Common myeloid progenitor, CD34-positive (primary cell): ENCODE measurements at places on chromosomes 11 and 22.

DNA sequence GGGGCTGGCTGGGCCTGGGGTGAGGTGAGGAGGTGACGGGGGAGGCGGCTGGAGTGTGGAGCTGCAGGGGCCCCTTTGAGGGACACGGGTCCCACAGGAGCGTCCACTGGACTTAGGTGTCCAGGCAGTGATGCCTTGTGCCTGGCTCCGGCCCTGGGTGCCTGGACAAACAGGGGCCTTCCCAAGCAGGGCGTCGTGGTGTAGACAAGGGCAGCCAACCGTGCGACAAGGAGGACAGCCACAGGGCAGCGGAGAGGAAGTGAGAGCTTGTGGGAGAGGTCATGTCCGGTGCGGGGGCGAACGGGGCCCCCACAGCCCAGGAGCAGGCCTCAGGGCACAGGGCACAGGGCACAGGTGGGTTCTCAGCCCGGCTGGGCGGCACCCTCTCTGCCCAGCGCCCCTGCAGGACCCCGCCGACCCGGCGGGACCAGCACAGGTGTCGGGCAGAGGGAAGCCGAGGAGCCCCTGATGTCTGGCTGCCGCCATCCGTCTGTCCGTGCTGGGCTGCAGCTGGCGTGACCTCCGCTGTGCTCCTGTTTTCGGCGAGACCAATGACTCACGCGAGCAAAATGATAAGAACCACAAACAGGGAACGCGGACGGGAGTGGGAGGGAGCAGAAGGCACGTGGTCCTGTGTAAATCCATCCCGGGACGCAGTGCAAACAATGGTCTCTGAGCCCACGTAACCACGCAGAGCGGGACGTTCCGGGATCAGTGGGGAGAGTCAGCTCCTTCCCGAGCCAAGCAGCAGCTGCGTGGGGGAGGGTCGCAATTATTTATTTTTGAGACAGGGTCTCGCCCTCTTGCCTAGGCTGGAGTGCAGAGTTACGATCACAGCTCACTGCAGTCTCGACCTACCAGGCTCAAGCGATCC lies 49.1 kb upstream of the A4GALT start:
- DNase-seq = no peak

DNA sequence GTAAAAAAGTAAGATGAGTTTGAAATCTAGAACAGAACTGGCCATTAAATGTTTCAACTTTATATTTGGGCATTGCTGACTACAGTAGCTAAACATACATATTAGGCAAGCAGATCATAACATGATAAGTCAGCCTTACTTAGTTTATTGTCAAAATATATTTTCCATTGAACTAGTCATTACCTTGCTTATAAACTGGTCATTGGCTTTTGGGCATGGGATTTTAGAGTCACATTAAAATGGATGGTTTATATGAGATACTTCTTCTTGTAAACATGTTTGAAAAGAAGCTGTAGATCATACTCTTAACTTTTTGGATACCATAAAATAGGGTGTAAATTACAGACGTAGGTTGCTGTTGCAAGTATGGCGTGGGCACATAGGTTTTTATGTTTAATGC lies 2.7 kb downstream of the HIPK3 start:
- DNase-seq = no peak

DNA sequence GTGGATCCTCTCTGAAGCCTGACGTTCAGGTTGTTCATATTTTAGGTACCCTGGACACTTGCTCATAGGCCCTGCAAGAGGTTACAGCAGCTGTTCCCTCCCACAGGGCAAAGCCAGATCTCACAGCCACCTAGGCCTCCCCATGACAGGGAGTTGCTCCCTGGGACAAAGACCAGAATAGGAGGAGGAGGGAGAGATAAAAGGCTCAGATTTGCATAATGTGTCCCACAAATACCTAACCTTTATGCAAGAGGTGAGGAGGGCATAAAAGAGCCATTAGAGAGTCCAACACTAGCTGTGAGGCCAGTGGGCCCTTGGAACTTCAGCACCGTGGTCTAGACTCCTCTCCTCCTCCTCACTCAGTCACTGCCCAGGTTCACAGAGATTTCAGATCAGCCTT lies 33.8 kb downstream of the ZNF280B start:
- no peak for DNase-seq

- no peak for DNase-seq
Observed at GRCh38 chr11:69004411-69005182, 8.4 kb downstream of the MRGPRF start.

DNA sequence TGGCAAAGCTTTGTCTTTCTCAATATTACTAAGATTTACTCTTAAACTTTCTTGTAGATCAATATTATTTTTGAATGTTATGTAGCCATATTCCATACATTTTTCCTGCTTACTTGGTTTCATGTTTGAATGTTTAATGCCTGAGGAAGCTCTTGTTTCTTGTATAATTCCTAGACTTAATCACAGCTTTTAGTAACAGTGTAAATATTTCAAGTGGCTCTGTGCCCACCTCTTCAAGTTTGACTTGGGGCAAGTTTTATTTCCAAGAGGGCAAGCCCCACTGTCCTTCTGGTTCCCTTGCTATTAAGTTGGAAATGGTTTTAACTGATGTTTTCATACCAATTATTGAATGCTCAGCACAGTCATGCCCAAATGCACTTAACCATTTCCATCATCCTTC lies 1004.1 kb downstream of the OPCML start:
- DNase-seq = no peak

GRCh38 chr11:60647087-60647486 lies 52.3 kb upstream of the MS4A8 start:
- DNase-seq = no peak

GRCh38 chr11:116529271-116529670 lies 243.5 kb downstream of the BUD13 start:
- DNase-seq = no peak

GRCh38 chr11:37072538-37073055 lies 474.6 kb upstream of the RAG2 start:
- DNase-seq = no peak

- DNase-seq = no peak
Observed at GRCh38 chr11:96112192-96113128, 188.6 kb upstream of the MTMR2 start.

DNA sequence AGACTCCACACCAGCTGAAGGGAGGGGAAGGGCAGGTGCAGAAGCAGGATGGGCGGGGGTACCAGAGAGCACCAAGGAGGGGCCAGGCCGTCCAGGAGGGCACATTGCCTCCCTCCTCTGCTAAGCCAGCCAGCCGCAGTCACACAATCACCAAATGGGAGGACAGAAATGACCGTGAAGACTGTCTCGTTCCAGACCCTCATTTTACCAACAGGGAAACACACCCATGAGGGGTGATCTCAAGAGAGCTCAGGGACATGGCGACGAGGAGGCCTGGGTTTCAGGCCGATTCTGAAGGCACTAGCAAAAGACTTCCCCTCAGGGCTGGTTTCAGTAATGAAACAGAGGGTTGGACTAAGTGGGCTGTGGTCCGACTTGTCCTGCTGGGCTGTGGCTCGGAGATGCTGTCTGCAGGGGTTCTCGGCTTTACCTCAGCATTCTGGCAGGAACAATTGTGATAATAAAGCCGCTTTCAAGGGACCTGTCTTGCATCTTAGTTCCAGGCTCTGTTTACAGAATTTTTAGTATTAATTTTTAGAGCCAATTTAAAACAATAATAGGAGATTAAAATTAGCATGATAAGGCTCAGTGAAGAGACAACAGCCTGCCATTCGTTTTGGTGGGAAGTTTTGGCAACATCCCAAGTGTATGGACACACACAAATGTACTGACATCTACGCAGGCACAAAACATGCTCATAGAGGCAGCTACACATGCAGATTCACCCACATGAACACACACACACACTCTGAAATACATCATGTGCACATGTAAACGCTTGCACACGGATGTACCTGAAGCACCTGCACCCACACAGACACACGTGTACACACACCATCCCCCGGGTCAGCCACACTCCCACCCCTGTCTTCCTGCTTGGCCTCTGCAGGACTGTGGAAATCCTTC lies 2.0 kb upstream of the B3GAT1 start:
- DNase-seq = no peak

GRCh38 chr11:109196016-109196415 lies 226.0 kb upstream of the C11orf87 start:
- DNase-seq = peak; percentile 40

- DNase-seq = no peak
Observed at GRCh38 chr22:44363013-44363979, 50.5 kb upstream of the SHISAL1 start.

GRCh38 chr22:39916496-39916895 lies 15.6 kb downstream of the GRAP2 start:
- DNase-seq = no peak

GRCh38 chr22:24803064-24803542 lies 2.9 kb upstream of the SGSM1 start:
- DNase-seq = peak; percentile 28

GRCh38 chr11:2273311-2273710 lies 2.9 kb upstream of the ASCL2 start:
- no peak for DNase-seq
